ENCODE measurements at places on chromosomes 1 and 21.

GRCh38 chr1:32066489-32066873 is 6.3 kb upstream of the TMEM39B start:
- DNase-seq, result peak; percentile 41

DNA sequence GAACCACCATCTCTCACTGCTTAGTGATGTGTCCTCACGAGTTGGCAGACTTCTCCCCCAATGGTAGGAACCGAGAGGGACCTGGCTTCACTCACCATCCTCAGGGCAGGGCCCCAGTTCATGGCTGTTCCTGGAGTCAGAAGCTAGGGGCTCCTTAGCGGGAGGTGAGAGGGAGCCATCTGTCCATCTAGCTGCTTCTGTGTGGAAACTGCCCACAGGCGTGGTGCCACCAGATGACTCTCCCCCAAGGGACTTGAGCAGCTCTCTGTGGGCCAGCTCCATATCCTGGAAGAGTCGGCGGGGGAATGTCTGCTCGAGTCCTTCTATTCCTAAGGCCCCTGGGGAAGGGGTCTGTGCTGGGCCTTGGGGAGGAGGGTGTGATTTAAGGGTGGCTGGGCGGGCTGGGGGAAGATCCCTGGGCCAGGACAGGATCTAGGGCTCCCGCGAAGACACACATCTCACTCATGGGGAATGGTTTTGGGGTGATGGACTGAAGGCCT is 16.3 kb downstream of the LRRC71 start:
- DNase-seq, result no peak

- DNase-seq, result no peak
Measured at GRCh38 chr1:61743716-61744580, 1.7 kb downstream of the PATJ start.

- peak; percentile 88 for DNase-seq
Measured at GRCh38 chr1:33298623-33299277, 22.1 kb downstream of the A3GALT2 start.

GRCh38 chr1:236148470-236148845 is 6.1 kb downstream of the GPR137B start:
- DNase-seq, result no peak

DNA sequence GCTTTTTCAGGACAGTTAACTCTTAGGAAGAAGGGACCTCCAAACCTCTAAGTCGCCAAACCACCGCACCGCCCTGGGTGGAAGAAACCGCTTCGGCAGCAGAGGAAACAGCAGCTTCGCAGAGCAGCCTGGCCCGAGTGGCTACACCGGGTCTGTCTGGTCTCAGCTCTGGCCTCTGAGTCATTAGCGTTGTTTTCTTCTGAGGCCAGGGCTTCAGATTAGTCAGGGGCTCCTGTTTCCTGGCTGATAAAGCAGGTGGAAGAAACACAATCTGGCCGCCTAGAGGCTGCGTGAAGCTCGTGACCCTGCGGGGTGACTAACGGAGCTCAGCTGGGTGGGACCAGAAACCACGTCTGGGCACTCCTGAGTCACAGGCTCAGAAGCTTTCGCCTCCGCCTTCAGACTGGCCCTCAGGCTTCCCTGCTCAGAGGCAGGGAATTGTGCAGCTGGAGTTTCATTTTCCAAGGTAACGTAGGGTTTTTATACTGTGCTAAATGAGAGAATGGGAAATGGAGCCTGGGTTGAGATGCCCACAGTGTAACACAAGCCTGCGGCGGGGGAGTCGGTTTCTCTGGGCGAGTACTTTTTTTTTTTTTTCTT is 44.9 kb downstream of the CHAF1B start:
- peak; percentile 86 for DNase-seq

- DNase-seq, result no peak
Measured at GRCh38 chr1:44605914-44606615, 68.2 kb downstream of the TMEM53 start.

DNA sequence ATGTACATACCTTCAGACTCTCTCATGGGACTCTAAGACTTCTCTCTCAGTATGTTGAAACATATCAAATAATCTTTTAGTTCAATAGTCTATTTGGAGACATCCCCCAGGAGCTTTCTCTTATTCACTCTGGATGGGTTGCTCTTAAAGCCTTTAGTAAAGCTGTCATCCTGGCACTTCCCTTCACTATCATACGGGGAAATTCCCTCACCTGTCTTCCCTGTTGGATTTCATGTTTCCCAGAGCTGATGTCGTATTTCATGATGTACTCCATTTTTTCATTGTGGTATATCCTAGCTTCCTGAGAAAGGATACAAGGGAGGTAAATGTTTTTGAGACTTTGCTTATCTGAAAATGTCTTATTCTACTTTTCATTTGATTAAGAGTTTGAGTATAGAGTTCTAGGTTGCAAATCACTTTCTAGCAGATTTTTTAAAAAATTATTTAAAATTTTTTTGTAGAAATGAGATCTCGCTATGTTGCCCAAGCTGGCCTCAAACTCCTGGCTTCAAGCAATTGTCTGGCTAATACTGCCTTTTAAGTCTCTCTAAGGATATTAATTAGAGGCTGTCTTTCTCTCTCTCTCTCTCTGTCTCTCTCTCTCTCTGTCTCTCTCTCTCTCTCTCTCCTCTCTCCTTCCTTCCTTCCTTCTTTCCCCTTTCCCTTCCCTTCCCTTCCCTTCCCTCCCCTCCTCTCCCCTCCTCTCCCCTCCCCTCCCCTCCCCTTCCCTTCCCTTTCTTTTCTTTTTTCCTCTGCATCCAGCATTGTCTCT is 17.0 kb upstream of the MACF1 start:
- DNase-seq, result no peak

DNA sequence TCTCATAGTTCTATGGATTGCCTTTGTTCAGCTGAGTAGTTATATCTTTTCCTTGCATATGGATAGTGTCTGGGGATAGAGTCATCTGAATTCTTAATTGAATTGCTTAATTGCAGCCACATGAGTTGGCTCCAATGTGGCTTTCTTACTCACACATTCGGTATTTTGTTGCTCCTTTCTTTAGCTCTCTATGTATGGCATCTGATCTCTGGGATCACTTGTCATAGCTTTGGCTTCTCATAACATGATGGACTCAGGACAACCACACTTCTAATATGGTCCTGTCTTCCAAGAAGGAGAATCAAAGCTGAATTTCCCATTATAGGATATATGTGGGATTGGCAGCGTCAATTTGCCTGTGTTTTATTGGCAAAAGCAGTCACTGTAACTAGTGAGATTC is 716.2 kb downstream of the NCAM2 start:
- no peak for DNase-seq

GRCh38 chr1:211756471-211757020 is 74.0 kb downstream of the LPGAT1 start:
- no peak for DNase-seq

DNA sequence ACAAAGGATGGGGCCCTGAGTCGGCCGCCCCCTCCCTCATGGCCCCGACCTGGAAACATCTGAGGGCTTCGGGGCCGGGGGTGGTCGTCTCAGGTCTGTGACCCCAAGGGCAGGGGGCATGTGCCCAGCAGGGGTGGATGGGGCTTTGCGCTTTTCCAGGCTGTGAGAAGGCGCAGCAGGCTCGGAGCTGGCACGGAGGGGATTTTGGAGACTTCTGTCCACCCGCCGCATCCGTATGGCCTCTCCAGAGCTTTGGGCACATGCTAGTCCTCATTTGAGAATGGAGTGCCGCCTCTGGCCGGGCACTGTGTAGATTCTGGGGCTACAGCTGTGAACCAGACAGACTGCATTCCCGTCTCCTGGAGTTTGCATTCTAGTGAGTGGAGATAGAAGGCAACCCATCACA is 66.1 kb upstream of the WNT4 start:
- DNase-seq, result no peak

GRCh38 chr21:46079352-46080170 is 18.4 kb upstream of the COL6A2 start:
- DNase-seq, result no peak

GRCh38 chr1:30691480-30691879 is 31.9 kb downstream of the MATN1 start:
- no peak for DNase-seq

DNA sequence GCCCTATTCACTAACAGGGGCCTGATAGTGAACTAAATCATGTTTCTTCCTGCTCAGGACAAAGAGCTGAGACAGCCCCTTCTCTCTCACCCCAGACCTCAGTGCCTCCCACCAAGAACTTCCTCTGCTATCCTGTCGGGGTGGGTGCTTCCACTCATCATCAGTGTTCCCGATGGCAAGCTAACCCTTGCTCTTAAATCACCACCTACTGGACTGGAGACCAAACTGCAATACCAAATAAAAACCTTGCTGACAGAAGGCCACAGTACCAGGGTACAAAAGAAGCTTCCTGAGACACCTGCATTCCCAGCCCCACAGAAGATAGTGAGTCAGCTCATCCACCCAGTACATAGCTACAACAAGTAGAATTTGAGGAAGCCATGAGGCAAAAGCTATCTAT is 799.5 kb downstream of the LTN1 start:
- no peak for DNase-seq

DNA sequence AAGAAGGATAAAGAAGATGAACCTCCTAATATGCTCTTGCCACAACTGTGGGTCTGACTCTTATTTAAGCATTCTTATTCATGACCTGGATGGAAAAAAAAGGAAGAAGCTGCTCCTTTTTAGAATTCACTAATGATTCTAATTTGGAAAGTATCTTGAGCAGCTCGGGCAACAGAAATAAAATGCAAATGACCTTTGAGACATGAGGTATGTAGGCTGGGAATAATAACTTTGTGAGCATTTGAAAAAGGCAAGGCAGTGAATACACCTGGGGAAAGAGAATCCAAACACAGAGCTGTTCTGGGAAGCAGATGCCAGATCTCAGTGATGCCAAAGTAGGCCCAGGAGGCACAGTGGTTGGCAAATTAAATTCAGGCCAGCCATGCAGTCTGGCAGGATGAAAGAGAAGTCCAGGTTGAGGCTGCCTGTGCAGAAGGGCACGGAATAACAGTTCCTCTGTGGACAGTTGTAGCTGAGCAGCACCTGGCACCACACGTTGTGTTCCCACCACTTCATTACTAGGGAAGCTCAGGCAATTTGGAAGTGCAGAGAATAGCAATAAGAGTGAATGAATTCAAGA is 320.8 kb upstream of the ST6GALNAC5 start:
- no peak for DNase-seq

Measured in GM13976 (cell line).